Cortex of kidney (tissue), 1 donor: ENCODE measurements at places on chromosomes 1 and 21.

DNA sequence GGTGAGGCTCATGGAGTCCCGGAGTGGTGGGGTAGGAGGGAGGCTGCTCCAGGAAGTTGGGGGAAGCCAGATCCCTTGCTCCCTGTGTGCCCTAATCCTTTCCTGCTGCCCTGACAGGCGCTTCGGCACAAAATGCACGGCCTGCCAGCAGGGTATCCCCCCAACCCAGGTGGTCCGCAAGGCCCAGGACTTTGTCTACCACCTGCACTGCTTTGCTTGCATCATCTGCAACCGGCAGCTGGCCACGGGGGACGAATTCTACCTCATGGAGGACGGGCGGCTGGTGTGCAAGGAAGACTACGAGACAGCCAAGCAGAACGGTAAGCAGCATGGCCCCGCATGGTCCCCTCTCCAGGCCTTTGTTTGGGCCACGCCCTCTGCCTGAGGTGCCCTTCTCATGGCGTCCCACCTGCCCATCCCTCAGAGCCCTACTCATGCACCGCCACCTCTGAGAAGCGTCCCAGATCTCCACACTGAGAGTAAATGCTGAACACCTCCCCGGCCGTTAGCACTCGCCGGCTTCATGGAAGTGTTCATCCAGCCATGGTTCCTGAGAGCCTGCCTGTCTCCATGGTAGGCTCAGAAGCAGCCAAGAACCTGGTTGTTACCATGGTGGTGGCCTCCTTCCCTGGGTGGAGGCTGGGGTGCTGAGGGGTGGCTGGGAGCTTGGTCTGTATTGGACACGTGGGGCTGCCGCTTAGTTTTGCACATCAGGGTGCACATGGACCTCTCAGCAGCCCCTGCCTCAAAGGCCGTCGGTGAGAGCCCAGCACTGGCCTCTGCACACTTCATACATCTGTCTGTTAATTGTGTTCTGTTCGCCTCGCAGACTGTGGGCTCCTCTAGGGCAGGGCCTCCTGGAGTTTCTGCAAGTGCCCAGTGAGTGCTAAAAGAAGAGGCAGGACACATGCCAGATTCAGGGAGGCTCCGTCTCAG lies 36.5 kb downstream of the LHX4 start:
- DNase-seq: no peak

DNA sequence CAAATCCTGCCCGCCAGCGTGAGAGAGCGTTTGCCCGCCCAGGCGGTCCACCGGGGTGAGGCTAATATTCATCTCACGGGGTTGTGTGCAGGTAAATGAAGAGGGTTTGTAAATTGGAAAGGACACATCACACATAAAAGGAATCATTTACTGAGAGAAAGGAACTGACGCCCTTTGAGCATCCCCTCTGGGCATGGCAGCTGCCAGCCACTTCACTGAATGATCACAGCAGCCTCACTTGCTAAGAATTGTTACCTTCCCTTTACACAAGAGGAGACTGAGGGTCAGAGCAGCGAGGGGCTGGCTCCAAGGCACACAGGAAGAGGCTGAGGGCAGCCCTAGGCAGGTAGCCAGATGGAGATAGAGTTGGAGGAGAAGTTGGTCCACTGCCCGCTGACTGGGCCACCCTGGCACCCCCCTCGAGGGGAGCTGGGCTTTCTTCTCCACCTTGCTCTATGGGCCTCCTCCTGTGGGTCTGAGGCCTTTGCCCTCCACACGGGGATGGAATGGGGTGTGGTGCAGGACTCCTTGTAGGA lies 96.0 kb downstream of the FOXD2 start:
- DNase-seq: no peak

DNA sequence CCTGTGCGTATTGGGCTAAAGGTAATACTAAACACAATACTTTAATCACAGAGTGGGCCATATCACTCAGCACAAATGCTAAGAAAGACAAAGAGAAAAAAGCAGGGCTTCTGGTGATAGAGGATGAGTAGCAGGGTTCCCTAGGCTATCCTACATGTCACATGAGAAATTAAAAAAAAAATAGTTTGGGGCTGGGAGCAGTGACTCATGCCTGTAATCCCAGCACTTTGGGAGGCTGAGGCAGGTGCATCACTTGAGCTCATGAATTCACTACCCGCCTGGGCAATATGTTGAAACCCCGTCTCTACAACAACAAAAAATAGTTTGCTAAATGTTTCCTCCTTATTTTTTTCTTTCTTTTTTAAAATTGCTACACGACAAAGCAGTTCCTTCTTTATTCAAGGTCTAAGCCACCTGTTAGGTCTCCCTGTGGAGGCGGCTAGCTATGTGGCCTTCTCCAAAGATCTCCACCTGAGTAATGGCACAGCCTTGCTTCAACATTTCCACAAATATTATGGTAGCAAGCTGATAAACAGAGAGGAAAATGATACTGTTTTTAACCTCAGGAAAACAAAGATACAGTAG lies 1.5 kb downstream of the ENSA start:
- DNase-seq: no peak

DNA sequence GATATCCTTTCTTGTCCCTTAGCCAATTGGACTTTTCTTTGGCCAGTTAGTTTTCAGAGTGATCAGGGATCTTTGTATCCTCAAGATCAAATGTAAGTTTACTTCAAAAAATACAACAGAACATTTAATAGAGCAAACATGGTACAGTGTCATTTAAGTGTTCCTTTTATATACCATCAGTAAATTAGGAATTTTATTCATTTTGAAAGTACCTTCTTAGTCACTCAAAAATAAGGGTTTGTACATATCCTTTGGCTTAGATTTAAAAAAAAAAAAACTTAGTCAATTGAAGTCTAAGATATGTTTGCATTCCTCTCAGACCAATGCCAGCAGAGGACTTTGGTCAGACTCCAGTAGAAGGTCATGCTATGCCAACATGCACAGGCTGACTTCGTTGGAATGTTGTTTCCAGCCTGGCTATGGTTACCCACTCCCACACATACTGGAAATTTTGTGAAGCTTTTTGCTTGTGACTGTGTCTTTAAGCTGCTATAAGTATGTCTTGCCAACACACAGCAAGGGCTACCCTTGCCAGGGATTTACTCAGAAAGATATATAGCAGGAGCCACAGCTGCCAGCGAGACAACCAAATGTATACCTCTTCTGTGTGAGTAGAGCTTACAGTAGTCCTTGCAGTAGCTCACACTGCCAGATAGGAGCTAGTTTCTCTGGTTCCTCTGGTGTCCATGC lies 81.5 kb upstream of the LRIF1 start:
- DNase-seq: no peak

DNA sequence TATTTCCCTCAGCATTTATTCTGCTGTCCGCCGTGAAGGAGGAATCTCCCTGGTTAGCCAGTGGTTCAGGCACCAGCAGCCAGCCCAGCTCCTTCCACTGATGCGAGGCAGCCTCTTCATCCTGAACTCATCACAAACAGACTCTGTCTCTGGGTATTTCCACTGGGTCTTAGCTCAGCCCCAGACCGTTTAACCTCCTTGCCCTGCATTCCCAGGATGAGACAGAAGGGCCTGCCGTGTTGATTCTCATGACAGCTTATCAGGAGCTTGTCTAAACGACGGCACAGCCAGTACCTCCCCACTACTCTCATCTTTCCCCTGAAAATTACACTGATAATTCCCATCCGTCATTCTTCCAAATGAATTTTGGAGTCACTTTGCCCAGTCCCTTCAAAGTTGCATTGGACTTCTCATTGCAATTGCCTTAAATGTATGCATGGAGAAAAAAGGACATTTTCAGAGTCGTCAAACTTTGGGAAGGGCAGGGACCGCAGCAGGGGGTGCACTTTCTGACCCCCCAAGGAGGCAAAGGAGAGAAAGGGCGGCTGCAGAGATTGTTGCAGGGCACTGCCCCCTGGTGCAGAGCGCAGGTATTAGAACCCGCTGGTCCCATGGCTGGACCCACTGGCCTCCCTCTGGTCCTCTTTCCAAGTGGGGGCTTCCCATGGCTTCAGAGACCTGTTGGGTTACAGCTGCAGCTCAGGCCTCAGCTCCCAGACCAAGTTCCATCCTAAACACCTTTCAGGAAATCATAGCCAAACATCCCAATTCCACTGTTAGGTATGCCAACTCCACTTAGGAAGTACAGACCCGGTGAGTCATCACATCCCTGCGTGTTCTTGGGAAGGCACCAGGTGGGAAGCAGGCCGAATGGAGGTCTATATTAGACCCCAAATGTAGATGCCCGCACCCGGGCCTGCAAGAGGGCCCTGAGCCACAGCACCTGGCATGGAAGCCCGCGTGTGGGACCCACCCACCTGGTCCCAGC lies 3.7 kb upstream of the MEGF6 start:
- DNase-seq: no peak

DNA sequence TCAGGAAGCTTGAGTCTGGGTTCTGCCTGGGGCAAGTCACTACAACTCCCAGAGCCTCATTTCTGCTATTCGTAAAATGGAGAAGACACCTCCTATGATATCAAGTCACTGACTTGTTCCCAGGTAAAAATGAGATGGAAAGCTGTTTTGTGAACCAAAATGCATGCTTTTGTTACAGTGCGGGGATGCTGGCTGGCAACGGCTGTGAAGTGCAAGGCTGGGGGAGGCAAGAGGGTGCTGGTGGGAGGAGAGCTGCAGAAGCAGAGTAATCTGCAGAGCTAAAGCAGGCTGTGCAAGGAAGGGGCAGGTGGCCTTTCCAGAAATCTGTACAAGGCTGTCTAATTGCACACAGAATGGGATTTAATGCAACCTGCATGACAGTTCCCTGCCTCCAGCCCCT lies 150.9 kb downstream of the CNIH3 start:
- no peak for DNase-seq

DNA sequence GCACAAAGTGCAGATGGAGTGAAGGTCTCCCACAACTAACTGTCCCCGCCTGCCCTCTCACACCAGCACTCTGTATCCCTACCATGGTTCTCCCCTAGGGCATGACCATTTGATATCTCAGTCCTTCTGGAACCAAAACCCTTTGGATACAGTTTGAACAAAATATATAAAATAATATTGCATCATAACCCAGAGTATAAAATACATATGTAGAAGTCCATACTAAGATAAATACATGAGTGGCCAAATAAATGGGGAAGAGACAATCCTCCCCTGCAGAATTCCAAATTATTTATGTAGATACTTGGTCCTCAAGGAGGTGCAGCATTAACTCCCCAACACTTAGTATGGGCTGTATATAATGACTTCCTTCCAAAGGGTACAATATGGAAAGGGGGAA lies 207.4 kb downstream of the RRAGC start:
- DNase-seq: no peak

- no peak for DNase-seq
These were observed 132.0 kb downstream of the MAP3K21 start for GRCh38 chr1:233459470-233459945.

DNA sequence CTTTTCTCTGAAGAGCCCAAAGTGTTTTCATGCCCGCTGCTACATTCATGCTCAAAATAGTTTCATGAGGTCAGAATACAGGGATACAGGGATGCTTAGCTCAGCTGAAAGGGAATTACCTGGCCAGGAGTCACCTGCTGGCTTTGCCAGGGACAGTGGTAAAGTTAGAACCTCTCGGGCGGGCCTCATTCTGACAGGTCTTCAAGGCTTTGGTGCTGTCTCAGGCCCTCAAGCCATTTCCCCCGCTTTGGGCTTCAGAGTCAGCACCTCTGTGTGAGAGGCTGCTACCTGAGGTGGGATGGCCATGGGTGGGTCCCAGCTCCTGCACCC lies 5.5 kb downstream of the RASSF5 start:
- no peak for DNase-seq

DNA sequence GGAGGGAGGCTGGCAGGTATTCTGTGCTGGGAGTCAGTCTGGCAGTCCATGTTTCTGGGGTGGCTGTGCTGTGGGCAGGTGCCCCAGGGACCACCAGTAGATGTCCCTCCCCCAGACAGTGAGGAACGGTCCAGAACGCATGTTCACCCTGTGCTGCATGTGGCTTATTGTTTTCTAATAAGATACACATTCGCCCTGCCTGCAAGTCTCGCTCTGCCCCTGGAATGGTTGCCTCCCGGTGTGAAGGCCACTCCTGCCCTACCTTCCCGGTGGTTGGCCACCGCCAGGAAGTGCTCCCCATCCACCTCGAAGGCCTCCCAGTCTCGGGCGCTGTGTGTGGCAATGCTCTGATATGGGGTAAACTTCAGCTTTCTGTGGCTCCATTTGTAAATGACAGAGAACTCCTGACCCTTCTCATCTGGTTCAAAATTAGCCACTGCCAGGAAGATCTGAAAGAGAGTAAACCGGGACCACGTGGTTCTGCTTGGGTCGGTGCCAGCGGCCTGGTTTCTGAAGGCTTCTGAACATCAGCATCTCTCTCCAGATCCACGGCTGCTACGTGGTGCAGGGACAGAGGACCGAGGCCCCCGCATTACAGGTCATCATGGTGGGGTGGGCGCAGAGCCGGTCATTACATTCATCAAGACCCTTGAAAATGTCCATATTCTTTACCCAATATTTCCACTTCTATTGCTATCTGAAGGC lies 14.5 kb downstream of the KRTAP10-1 start:
- DNase-seq: no peak

- DNase-seq: no peak
These were observed 1.6 kb upstream of the PLEKHA6 start for GRCh38 chr1:204361341-204361771.

GRCh38 chr1:244920911-244921761 lies 56.8 kb upstream of the HNRNPU start:
- DNase-seq: no peak

GRCh38 chr1:59730759-59731478 lies 83.8 kb upstream of the HOOK1 start:
- no peak for DNase-seq

- no peak for DNase-seq
These were observed 75.5 kb upstream of the TNR start for GRCh38 chr1:175818929-175819328.

DNA sequence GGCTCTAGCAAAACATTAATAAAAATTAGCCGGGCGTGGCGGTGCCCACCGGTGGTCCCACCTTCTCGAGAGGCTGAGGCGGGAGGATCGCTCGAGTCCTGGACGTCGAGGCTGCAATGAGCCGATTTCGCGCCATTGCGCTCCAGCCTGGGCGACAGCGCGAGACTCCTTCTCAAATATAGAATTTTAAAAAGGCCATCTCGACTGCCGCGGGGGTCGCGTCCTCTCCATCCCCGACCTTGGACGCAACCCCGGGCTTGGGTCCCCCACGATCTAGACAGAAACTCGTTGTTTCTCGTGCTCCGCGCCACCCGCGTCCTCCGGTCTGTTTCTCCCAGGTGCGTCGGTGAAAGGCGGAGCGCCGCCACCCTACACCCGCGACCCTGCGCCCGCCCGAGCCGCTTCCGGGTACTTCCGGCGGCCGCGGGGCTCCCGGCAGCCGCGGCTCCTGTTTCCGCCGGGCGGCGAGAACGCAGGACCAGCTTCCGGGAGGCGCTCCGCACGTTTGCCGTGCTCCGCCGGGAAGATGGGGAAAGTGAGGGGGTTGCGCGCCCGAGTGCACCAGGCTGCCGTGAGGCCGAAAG lies at the start of gene SLX9:
SLX9 (plus strand) TSS at position 498 of the 584 bp plus-strand sequence; CDS start at position 527, 29 bp downstream.
- DNase-seq: no peak

DNA sequence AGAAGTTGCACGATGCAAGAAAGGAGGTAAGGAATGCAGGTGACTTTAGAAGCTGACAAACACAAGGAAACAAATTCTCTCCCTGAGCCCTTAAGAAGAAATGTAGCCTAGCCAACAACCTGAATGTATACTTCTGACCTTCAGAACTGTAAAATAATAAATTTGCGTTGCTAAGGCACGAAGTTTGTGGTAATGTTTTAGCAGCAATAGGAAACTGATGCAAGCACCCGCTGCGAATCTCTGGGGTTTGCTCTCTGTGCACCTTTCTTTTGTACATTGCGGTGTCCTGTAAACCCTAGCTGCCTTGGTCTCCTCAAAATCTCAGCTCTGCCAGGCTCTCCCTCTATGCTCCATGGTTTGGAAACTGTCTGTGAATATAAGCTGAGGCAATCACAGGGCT lies 15.1 kb downstream of the CD53 start:
- no peak for DNase-seq
